ENCODE measurements at places on chromosomes 6 and 20.

- DNase-seq = no peak
Observed at GRCh38 chr20:62026564-62026856, 39.2 kb downstream of the TAF4 start.

DNA sequence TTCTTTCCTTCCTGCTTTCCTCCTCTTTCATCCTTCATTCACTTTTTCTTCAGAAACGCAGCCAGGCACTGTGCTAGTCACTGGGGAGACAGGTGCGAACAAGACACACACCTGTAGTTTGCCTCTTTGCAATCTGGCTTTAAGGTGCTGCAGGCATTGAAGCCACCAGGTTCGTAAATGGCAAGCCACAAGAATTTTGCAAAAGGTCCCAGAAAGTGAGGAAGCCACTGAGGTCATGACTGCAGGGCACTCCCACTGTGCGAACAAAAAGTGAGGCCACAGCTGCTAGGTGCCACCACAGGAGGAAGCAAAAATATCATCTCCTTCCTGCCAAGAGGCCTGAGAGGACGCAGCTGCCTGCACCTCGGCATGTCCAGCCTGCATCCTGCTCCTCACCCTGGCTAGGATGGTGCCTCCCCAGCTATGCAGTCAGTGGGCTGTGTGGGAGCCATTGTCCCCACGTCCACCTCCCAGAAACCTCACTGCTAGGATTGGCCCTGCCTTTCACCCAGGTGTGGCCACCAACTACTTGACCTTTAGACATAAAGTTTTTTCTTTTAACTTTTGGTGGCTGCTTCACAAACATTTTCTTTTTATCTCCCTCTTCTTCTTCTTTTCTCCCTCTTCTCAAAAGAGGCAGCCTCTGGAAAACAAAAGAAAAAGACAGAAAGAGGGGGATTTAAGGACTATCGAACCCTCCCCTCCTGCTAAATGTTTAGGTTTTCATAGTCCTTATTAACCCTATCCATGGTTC is 230.8 kb downstream of the BCAS1 start:
- no peak for DNase-seq

GRCh38 chr6:144264270-144265060 is 20.7 kb upstream of the UTRN start:
- DNase-seq = no peak

DNA sequence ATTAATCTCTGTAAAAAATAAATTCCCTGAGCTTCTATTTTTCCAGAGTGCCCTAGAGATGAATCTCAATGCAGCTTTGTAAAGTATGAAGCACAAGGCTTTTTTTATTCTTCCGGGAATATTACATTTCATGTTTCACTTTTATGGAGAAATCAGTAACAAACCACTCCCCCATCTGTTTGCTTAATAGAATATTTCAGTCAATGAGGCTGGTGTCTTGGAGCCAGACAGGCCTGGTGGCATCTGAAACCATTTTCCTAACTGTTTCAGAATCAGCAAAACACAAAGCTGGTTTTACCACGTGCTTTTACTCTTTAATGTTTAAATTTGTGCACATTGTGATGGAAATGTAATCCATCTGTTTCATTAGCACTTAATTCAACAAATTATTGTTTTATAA is 400.8 kb upstream of the HSF2 start:
- no peak for DNase-seq

- DNase-seq = no peak
Observed at GRCh38 chr20:37656945-37657344, 36.9 kb upstream of the CTNNBL1 start.

- no peak for DNase-seq
Observed at GRCh38 chr20:17797579-17797978, 97.8 kb downstream of the BANF2 start.

DNA sequence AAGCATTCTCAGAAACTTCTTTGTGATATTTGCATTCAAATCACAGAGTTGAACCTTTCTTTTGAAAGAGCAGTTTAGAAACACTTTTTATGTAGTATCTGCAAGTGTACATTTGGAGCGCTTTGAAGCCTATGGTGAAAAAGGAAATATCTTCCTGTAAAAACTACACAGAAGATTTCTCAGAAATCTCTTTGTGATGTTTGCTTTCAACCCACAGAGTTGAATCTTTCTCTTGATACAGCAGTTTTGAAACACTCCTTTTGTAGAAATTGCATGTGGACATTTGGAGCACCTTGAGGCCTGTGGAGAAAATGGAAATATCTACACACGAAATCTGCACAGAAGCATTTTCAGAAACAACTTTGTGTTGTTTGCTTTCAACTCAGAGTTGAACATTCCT is 612.3 kb upstream of the ZNF337 start:
- no peak for DNase-seq

DNA sequence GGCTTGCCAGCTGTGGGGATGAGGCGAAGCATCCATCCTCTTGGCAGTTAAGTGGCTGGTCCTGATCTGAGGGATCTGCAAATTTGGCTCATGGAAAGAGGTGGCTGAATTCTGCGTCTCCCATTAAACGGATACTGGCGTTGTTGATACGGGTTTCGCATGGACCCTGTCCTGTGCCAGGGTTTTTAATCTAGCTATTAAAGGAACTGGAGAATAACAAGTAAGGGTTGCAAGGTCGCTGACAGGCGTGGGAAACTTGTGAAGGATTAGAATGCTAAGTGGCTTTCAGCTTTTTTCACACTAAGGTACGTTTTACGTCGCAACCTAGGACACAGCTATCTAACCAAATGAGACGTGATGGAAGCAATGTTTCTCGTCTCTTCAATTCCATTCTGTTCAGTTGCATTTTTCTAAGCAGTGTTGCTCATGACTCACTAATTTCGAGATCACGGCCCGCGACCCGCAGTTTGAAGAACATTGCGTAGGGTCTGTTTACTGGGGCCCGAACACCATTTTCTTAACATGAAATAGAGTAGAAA is 852 bp downstream of the GMNN start:
- no peak for DNase-seq

DNA sequence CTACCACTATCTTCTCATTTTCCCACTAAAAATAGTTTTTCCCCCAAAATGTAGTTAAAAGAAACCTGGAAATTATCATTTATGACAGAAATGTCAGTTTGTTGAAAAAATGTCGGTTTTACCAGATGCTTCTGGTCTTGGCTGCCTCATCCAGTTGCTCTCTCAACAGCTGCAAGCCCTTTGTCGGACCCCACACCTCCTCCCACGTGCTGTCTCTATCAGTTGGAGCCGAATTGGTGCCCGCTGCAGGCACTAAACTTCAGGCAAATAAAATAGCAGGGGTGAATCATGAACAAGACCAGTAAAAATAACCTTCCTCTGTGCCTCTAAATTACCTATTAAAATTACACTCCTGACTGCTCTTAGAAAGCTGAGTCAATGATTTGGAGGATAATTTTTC is 129.5 kb upstream of the CEP162 start:
- DNase-seq = no peak

DNA sequence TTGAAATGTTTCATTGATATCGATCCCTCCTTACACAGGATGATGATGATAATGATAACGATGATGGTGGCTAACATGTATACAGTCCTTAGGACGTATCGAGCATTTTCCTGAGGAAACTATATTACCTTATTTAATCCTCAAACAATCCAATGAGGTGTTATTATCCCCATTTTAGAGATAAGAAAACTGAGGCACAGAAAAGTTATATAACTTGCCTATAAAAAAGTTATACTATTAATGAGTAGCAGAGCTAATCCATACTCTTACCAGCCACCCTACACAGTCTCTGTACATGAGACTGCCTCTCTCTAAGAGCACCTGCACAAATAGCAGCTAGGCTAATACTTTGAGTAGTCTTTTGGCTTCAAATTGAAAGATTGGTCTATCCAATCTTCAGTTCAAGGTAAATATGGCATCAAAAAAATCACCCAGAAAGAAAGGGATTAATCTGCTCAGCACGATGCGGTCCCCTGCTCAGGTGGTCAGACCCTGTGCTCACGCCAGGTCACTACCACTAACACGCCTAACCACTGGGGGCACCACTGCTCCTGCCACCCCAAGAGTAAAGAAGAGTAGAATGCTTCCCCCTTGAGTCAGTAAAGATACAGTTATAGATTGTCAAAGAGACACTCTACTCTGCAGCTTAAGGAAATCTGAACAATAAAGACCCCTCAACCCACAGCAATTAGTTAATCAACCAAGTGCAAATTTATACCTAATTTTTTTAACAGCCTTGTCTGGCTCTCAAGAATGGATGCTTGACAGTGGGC is 15.0 kb downstream of the GABBR1 start:
- DNase-seq = no peak

GRCh38 chr20:24406750-24407149 is 62.7 kb upstream of the SYNDIG1 start:
- DNase-seq = no peak

- DNase-seq = no peak
Observed at GRCh38 chr20:40953416-40953815, 75.2 kb upstream of the TOP1 start.

DNA sequence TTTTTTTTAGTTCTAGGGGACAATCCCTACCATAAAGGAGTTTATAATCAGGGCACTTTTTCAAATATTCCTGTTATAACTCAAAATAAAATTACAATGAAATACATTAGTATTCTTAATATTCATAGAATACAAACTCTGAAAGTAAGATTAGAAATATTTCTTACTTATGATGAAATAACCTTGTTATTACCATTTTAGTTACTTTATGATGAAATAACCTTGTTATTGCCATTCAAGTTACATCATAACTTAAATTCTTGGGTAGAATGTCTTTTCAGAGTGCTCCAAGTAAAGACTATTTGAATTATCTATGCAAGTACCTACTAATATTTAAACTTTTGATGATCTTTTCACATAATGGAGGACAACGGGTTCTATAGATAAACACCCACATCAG is 43.2 kb downstream of the PACRG start:
- no peak for DNase-seq

GRCh38 chr6:15842727-15843117 is 179.9 kb upstream of the DTNBP1 start:
- no peak for DNase-seq

DNA sequence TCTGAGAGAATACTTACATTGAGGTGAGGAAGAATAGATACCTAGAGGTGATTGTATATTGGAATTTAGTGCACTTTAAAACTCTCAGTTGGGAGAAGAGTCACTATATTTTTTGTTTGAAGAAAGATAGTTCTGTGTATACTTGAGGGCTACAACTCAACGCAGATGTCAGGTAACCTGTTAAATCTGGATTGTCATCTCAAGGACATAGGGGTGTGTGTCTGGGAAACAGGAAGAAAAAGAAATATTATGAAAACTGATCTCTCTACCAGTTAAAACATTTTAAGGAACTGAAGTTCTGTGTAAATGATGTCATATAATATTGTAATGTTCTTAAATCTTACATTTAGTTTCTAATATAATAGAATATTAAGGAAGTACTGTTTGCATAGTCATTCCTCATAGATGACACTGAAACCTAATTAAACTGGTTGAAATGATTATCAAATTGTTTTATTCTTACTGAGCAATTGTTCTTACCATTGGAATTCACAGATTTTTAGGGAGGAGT is 86.2 kb downstream of the SMAP1 start:
- no peak for DNase-seq

GRCh38 chr6:149403534-149403933 is 3.5 kb downstream of the SUMO4 start:
- DNase-seq = no peak

Data from stimulated activated CD8-positive, alpha-beta memory T cell treated with anti-CD3 and anti-CD28 coated beads, Interleukin-15, amount 100 ng/mL, for 24 hours (primary cell).